ENCODE measurements at places on chromosomes 1 and 21. TPM values are rescaled to one million over a fixed set of nuclear protein-coding genes. Genes with fewer than 3 reads are reported as not detected.

The PDC gene
- not detected for total RNA-seq

DNA sequence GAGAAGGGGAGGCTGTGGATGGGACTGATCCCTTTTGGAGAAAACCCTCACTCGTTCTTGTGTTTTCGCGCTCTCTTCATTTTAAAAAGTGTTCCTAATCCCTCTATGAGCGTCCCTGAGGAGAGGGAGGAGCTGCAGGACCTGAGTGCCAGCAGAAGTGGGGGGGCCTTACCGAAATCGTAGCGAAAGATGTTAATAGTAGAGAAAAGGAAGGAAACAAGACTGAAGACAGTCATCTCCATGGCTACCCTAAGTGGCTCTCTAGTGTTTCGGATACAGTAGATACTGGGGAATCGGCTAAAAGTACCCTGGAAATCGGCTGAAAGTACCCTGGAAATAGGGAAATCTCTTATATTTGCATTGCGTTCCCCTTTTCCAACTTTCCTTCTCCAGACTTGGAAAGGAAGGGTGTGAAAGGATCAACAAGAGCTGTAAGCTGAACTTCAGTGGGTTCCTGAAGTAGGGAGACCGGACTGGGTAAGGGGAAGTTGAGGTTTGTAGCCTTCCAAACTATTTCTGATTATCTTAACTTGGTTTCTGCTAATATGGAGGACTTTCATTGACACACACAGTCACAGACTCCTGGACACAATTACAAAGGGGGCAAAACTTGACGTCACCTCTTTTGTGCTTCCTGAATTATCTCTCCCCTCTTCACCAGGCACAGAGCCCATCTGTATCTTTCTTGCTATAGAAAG is 486 bp upstream of the DSTYK start:
- no peak for ATAC-seq
- peaks cover 3% of the 10 kb centered on the region for H3K4me1 ChIP-seq
- peak overlapping the region; percentile 92 for H3K27ac ChIP-seq
- H3K36me3 ChIP-seq = no peaks in the 10 kb centered on the region

GRCh38 chr21:36949171-36950141 is 17.0 kb downstream of the HLCS start:
- no peaks in the 10 kb centered on the region for H3K27me3 ChIP-seq
- H3K4me3 ChIP-seq = no peak overlapping the region
- peaks cover 63% of the 10 kb centered on the region for H3K36me3 ChIP-seq
- no peak for ATAC-seq

DNA sequence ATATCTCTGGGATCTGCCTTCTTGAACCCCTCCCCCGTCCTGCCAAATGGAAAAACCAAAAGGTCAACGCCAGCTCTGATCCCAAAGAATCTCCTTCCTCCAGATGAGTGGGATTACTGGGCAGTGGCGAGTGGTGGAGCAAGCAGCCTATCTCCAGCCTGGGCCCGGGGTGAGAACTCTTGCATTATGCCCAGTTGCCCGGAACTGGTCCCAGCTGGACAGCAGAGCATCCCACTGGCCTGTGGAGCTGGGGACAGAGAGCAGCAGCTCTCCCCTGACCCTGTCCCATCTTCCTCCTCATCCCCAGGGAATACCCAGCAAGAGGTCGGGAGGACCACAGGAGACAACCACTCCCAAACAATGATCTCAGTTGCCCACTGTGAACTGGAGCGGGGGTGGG is 130.5 kb downstream of the TMEM53 start:
- H3K4me1 ChIP-seq = no peaks in the 10 kb centered on the region
- peaks cover 54% of the 10 kb centered on the region for H3K27me3 ChIP-seq
- H3K27ac ChIP-seq = no peak overlapping the region

The ITSN1 gene
- 33.0 TPM for total RNA-seq

The MRPL37 gene
- total RNA-seq = 49.3 TPM

GRCh38 chr1:211326528-211327345 is at the start of gene TRAF5:
TSS of gene TRAF5 (plus strand) at chr1:211326833. CDS start at chr1:211353240, 26,407 bp downstream.
- ATAC-seq = peak; percentile 80
- peaks cover 40% of the 10 kb centered on the region for H3K4me1 ChIP-seq
- no peaks in the 10 kb centered on the region for H3K27me3 ChIP-seq
- peak within 1 kb of the TSS; percentile 97 for H3K4me3 ChIP-seq
- no peaks in the 10 kb centered on the region for H3K36me3 ChIP-seq

The AGPAT3 gene
- total RNA-seq = 27.1 TPM

- H3K4me3 ChIP-seq = no peak overlapping the region
- no peaks in the 10 kb centered on the region for H3K36me3 ChIP-seq
- ATAC-seq = no peak
- no peak overlapping the region for H3K27ac ChIP-seq
Observed at GRCh38 chr1:231973830-231974229, 347.2 kb downstream of the DISC1 start.

DNA sequence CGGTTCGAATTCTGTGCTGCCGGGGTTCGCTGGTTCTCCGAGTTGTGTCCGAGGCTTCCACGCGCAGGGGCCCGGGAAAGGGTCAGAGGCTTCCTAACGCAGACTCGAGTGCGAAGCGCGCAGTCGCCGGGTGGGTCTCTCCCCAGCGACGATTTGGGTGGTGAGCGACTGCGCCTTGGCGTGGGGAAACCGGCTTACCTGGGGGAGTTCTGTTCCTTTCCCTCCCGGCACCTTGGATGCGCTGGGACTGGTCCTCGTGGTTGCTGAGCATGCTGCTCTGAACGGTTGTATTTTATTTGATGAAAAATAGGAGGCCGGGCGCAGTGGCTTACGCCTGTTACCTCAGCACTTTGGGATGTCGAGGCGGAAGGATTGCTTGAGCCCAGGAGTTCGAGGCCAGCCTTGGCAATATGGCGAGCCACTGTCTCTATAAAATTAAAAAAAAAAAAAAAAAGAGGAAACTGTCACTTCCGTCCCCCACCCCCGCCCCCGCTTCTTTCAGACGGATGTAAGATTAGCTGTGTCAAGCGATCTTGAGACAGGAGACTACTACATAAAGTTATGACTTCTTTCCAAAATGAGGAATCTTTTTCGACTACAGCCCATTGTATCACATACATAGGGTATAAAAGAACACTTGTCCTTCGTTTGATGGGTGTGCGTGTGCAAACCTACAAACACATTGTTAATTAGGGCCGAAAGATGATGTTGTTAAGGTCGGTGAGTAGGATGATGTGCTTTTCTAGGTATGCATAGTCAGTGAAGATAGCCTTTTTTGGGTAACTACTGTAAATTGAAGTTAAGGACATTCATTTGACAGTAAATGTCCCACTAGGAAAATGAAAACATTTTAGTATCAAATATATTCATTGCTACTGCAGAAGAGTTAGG is at the start of gene CCDC18:
Gene CCDC18 (plus strand): TSS at position 2 of the 891 bp plus-strand sequence. CDS start 2,638 bp downstream, outside the sequence.
- no peaks in the 10 kb centered on the region for H3K36me3 ChIP-seq
- H3K4me3 ChIP-seq = peak within 1 kb of the TSS; percentile 94
- H3K27ac ChIP-seq = peak within 1 kb of the TSS; percentile 98
- peaks cover 4% of the 10 kb centered on the region for H3K4me1 ChIP-seq
- no peaks in the 10 kb centered on the region for H3K27me3 ChIP-seq

The IRF6 gene
- 6.8 TPM for total RNA-seq

- peaks cover 46% of the 10 kb centered on the region for H3K27me3 ChIP-seq
- H3K27ac ChIP-seq = no peak overlapping the region
- no peak overlapping the region for H3K4me3 ChIP-seq
Observed at GRCh38 chr21:43211072-43211759, 42.4 kb downstream of the CRYAA start.

DNA sequence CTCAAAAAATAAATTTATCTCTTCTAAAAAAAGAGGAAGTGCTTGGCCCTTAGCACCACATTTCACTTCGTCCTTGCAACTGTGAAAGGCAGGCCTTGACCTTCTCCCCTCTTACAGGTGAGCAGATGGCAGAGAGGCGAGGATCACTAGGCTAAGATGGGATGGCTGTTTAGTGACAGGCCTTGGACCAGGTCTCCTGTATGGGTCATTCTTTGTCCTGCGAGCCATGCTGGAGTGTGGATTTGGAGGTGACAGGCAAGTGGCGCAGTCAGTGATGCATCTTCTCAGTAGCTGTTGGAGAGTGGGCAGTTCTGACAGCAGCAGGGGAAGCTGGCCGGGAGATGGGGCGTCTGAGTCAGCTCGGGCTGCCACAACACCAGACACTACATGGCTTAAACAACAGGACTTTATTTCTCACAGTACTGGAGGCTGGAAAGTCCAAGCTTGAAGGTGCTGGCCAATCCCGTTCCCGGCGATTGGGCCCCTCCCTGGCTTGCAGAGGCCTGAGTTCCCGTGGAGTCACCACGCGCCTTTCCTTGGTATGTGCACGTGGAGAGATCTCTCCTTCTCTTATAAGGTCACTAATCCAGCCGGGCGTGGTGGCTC is 16.5 kb downstream of the SLC27A3 start:
- peak overlapping the region; percentile 90 for H3K27ac ChIP-seq
- peaks cover 4% of the 10 kb centered on the region for H3K4me1 ChIP-seq
- ATAC-seq = no peak
- no peaks in the 10 kb centered on the region for H3K27me3 ChIP-seq
- H3K36me3 ChIP-seq = no peaks in the 10 kb centered on the region

Measured in gastroesophageal sphincter (tissue), 4 donors.